ENCODE measurements at places on chromosomes 5 and 9. TPM values are rescaled to one million over a fixed set of nuclear protein-coding genes. Genes with fewer than 3 reads are reported as not detected.

The PCDHA9 gene
- polyA plus RNA-seq: 0.03 TPM

The PPWD1 gene
- 73.0 TPM for polyA plus RNA-seq

The SLC6A19 gene
- polyA plus RNA-seq: 77.6 TPM

The SFXN1 gene
- 54.0 TPM for polyA plus RNA-seq

The NME5 gene
- polyA plus RNA-seq: 22.7 TPM

The PCDHA4 gene
- 0.86 TPM for polyA plus RNA-seq

The EIF4E1B gene
- not detected for polyA plus RNA-seq

The IL11RA gene
- polyA plus RNA-seq: 47.6 TPM

The ADAMTS13 gene
- 7.2 TPM for polyA plus RNA-seq

The ATP10B gene
- 0.18 TPM for polyA plus RNA-seq

The GABRA6 gene
- polyA plus RNA-seq: not detected

The ZNF474 gene
- 0.71 TPM for polyA plus RNA-seq

The DIRAS2 gene
- polyA plus RNA-seq: 4.7 TPM

The SOHLH1 gene
- not detected for polyA plus RNA-seq

The BTNL3 gene
- polyA plus RNA-seq: 0.11 TPM

The DDX4 gene
- polyA plus RNA-seq: not detected

The CDC20B gene
- polyA plus RNA-seq: 0.89 TPM

The ZNF879 gene
- polyA plus RNA-seq: 9.9 TPM

The GMCL2 gene
- not detected for polyA plus RNA-seq

The ARL10 gene
- polyA plus RNA-seq: 10.6 TPM
